Stimulated activated CD8-positive, alpha-beta memory T cell treated with anti-CD3 and anti-CD28 coated beads, Interleukin-15, amount 100 ng/mL, for 4 hours (primary cell): ENCODE measurements at places on chromosomes 12 and 14.
A peak's percentile ranks its signal among the peaks of the same experiment; 100 is the strongest.

- DNase-seq: no peak
These were observed 10.0 kb downstream of the TMCC3 start for GRCh38 chr12:94640134-94640928.

DNA sequence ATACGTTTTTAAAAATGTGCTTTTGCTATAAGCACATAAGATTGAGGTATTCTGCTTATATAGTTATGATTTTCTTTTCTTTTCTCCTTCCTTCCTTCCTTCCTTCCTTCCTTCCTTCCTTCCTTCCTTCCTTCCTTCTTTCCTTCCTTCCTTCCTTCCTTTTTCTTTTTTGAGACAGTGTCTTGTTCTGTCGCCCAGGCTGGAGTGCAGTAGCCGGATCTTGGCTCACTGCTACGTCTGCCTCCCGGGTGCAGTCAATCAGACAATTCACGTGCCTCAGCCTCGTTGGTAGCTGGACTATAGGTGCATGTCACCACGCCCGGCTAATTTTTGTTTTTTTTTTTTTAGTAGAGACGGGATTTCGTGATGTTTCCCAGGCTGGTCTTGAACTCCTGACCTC, 5.8 kb downstream of the CFAP54 start:
- no peak for DNase-seq

GRCh38 chr12:131391399-131391798, 319.5 kb upstream of the SFSWAP start:
- no peak for DNase-seq

DNA sequence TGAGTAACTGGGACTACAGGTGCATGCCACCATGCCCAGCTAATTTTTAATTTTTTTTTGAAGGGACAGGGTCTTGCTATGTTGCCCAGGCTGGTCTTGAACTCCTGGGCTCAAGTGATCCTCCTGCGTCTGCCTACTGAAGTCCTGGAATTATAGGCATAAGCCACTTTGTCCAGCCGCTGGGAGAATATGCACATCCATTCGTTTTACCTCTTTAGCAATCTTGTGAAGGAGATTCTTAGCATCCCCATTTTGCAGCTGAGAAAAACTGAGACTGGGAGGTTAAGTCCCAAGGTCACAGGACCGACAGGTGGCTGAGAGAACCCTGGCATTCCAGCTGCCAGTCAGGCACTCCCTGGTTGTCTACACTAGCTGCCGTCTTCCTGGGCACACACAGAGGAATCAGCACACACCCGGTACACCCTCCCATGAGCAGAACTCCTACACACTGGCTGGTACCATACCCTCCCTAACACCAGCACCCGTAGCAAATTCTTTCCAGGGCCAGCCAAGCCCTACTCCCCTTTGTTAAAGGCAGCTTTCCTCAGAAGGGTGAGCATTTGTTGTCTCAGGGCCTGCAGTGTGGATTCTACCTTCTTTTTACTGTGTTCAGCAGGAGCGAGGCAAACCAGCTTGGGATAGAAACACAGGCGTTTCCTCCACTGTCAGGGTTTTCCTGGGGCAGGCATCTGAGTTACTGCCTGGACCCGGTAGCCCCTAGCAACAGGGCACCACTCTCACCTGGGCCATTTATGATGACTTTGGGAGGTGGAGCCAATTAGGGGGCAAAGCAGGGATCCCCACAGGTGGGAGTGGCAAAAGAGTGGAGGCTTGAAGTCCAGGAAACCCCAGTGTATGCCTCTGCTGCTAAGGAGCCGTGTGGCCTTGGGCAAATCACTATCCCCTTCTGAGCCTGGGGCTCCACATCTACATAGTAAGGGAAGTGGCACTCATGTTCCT, 70.2 kb downstream of the IRF2BPL start:
- DNase-seq: no peak

GRCh38 chr14:38502239-38502638, 246.3 kb upstream of the CLEC14A start:
- DNase-seq: no peak

DNA sequence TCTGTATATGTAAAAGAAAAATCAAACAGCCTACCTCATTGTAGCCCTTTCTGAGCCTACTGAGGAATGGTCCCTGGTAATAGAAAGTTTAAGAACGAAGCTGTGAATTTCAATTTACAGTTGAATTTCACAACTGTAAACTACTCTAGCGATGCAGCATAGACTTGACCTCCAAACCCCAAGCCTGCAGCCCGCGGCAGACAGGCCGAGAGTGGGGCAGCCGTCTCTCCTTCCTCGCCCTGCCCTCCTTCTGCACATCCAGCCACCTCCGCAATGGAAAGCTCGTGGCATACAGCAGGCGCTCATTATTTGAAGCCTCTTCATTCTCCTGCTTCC, 15.3 kb downstream of the RNASE2 start:
- DNase-seq: no peak

- no peak for DNase-seq
These were observed 620 bp downstream of the TMTC1 start for GRCh38 chr12:29782871-29783772.

DNA sequence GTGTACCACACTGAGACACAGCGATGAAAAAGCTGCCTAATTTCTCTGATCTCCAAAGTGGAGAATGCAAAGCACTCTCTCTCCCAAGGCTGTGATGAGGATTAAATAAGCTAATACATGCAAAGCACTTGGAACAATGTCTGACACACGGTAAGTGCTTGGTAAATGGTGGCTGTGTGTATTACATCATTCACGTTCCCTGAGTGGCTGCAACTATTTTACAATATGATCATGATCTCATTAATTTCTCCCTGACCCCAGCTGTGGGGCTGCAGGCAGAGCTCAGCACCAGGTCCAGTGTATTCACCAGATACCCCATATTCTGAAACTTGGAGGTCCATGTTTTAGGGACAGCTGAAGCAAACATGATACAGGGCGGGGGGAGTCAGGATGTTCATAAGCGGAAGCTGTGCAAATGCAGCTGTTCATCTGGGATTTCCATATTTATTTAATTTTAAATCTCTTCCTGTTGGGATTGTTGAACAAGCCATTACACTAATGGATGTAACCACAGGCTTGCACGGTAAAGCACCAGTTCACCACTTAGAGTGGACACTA, 106.4 kb downstream of the CCDC60 start:
- no peak for DNase-seq

DNA sequence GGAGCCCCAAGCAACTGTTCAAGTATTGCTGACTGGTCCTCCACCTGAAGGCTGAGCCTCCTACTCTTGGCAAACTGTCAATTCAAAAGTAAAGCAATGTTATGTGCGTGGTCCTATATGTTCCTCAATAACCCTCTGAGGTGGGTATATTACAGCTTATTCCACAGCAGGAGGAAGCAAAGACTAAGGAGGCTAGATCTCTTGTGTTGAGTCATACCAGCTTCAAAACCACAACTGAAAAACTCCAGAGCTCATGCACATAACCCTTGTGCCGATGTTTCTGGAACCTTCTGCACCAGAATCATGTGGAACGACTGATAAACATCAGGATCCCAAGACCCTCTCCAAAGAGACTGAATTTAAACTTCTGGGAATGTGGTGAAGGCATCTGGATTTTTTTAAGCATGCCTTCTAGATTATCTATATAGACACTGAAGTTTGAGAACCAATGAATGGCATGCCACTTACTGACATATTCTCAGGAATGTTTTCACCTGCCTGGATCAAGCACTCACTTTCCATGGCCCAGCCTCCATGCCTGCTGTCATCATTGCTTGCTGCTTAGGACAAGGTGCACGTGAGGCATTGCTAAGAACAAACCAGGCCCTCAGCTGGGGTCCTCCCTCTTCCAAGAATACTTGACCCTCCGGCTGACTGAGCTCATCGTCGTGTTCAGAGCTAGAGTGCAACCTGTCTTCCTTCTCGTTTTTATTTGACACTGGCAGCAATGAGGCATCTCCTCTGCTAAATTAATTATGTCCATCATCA, 194.7 kb downstream of the BCL11B start:
- DNase-seq: no peak

- DNase-seq: no peak
These were observed 69.8 kb downstream of the PLEKHA5 start for GRCh38 chr12:19199332-19199731.

DNA sequence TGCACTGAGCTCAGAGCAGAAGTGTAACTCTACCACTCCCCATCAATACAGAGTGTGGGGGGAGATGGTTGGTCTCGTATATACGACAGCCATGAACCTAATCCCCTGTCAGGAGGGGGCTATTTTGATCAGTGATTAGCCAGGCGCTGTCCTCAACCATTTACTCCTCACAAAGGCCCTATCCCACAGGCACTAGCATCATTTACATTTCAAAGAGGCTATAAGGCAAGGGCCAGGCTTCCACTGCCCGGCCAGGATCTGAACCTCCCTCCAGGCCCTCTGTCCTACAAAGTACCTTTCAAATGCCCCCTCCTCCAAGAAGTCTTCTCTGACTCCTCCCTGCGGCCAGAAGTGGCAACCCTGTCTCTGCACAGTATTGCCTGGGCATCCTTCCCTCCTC, 74.7 kb downstream of the ITPK1 start:
- DNase-seq: no peak

DNA sequence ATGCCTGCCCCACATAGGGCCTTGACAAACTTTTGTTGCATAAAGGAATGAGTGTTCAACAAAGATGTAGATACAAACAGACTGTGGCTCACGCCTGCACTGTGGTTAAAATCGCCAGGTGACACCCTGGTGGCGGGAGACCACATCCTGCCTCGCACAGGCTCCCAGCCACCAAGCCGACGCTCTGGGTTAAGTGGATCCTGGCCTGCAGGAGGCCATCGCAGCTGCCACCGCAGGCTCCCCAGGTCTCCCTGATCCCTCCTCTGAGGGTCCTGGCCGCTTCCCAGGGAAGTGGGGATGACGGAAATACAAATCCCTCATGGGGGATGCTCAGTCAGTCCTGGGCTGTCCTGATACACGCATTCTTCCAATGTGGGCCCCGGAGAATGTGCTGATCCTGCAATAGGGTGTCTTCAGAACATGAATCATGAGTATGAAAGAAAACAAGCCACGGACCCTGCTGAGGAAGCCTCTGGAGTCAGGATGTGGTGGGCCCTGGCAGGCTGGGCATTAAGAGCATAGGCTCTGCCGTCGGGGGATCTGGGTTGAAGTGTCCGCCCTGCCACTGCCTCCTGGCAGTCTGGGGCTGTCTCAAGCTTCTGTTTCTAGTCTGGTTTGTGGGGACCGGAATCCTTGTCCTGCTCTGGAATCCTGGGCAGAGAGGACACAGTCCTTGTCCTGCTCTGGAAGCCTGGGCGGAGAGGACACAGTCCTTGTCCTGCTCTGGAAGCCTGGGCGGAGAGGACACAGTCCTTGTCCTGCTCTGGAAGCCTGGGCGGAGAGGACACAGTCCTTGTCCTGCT, 53.5 kb upstream of the BEGAIN start:
- DNase-seq: peak; percentile 42

DNA sequence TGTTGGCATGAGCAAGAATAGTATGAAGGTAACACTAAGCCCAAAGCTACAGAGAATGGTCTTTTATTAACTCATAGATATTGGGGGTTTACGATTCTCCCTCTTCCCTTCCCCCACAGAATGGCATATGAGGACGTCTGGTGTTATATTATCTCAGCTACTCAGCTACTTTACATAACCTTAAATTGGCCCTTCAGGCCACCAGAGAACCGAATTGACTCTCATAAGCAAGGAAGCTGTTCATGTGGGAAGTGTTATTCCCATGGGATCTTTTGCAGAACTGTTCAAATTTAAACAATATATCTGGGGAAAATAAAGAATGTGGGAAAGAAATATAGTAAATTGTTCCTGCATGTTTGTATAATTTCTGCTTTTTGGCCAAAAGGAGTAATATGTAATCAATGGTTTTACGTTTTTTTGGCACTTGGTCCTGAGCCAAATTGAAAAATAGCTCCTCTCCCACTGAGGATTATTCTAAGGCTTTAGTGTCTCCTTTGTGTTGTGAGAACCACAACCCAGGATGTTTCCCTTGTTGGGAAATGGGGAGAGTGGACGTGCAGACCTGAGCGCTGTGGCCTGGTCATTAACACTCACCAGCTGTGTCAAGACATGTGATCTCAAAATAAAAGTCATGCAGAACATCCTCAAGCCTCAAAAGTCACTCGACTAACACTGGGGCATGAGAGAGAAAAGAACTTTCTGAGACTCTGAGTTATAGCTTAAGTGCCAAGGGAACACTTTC, 31.8 kb upstream of the CMAS start:
- no peak for DNase-seq

DNA sequence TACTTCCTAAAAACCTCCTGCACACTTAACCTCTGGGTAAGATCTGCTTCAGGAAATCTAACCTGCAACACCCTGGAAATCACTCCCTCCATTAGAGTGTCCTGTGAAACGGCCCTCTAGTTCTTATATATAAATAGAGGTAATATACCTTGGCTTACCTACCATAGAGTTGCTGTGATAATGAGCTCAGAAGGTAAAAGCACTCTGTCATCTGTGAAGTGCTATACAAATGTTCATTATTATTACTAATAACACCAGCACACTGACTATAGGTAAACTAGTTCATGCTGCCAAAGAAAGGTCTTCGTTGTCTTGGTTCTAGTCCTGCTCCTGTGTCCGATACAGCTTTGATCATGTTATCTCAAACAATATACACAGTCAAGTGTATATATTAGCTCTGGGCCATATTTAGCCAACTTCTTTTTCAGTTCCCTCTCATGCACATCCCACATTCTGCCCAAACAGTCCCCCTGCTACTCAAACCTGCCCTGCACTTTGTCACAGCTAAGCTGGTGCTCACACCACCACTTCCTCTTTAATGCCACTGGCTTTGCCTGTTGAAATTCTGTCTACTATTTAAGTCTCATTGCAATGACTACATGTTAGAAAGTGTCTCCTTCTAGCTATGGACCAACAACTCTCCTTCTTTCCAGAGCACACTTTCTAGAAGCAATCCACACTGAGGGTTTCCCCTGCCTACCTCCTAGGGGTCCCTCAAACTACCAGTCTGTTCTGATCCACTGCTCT, 5.1 kb downstream of the E2F7 start:
- no peak for DNase-seq

- no peak for DNase-seq
These were observed 335.0 kb downstream of the PCNX1 start for GRCh38 chr14:71242237-71242748.

- DNase-seq: no peak
These were observed 861.1 kb downstream of the GALC start for GRCh38 chr14:87131879-87132278.

GRCh38 chr14:38762845-38763244, 340.2 kb downstream of the SEC23A start:
- DNase-seq: no peak

GRCh38 chr12:61916831-61917230, 343.4 kb upstream of the USP15 start:
- no peak for DNase-seq

- no peak for DNase-seq
These were observed 67.1 kb downstream of the PRORP start for GRCh38 chr14:35189422-35189821.

- no peak for DNase-seq
These were observed 46.2 kb downstream of the ERH start for GRCh38 chr14:69351911-69352310.

- no peak for DNase-seq
These were observed 271.0 kb downstream of the ALG10B start for GRCh38 chr12:38587594-38587993.
